ENCODE measurements at places on chromosomes 6 and 20.
A peak's percentile ranks its signal among the peaks of the same experiment; 100 is the strongest.

DNA sequence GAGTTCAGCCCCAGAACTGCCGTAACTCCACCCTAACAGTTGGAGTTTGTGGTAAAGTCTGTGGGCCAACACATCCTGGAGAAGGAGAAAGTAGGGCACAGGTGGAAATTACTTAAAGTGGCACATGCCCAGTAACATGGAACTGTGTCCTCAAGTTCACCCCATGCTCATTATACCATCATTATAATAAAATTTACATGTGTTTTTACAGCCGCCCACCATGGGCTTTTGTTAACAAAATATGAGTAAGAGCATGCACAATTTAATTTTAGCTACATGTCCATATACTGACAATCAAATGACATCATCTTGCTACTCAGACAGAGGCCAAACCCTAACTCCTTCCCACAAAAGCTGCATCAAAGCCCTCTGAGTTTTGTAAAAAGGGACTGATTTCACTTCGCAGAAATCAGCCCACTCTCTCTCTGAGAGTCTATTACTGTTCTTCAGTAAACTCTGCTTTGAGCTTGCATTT lies 17.3 kb upstream of the ELOVL4 start:
- no peak for DNase-seq

- DNase-seq = no peak
These were observed 81.4 kb upstream of the ARID1B start for GRCh38 chr6:156695742-156696141.

GRCh38 chr6:157688960-157689599 lies 134.0 kb upstream of the SNX9 start:
- DNase-seq = no peak

DNA sequence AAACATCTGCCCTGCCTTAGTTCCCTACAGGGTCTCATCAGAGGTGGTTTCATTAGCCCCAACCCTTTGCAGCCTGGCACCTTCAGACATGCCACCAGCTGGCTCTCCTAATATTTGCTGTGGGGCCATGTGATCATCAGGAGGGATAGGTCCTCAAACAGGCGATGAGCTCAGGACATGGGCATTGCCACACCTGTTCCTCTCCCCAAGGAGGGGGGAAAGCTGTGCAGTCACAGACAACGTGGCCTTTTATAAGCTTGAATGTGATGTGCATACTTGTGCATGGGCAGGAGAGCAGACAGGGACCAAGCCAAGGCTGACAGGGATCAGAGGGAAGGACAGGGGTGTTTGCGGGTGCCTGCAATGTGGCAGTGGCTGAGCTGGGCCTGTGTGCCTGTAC lies 78.8 kb upstream of the ZNFX1 start:
- DNase-seq = no peak

DNA sequence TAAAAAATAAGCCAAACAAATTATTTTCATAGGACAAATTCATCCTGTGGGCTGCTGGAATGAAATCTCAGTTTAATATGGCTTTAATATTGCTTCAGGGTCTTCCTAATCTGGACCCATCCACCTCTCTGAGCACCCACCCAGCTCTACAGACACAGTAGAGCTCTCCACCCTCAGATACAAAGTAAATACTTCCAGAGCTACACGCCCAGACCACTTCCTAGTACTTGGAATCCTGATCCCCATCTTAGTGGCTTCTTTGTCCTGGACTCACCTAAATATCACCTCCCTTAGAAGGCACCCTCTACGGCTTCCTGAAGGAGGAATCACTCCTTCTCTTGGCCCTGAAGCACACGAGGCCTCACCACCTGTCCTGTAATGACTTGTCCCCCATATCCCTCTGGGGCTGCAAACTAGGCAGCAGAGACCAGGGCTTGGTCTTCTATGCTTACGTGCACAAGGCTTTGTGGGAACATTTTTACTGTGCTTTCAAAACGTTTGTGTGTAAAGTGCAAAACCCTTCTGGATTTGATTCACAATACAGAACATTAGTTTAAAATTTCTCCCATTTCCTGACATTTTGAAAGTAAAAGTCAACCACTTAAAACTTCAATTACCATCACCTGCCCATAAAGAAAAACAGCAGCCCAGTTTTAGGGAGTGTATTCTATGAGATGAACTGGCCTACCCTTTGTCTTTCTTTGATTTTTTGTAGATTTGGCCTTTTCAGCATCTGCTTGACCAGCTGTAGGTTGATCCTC lies 2.4 kb downstream of the CTCFL start:
- DNase-seq = no peak

DNA sequence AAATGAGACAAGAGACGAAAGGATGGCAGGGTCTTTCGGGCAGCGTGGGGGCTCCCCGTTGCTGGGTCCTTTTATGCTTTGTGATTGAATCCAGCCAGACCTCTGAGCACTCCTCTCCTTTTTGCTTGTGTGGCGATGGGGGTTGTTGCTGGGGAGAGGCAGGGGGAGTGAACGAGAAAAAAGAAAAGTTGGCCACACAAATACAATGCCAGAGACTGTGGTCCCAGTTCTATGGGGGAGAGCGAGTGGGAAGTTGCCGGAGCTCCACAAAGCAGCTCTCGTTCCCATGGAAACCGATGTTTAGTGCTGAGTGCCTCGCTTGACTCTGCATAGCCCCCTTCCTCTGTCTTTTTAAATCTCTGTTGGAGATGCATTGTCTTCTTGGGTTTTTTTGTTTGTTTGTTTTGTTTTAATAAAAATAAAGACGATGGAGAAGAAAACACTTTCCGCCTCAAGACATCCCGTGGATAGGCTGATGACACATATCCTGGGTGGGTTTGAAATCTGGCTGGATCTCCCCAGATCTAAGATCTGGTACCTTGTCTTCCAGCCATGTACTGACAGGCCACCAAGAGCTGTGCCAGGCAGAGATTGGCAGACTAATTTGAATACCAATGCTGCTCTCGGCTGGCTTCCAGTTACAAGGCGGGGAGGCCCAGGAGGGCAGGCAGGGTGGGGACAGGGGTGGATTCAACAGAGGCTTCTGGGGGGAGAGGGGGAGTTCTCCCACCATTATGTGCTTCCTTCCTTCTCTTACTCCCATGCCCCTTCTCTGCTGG lies 529.3 kb downstream of the QKI start:
- peak; percentile 90 for DNase-seq

DNA sequence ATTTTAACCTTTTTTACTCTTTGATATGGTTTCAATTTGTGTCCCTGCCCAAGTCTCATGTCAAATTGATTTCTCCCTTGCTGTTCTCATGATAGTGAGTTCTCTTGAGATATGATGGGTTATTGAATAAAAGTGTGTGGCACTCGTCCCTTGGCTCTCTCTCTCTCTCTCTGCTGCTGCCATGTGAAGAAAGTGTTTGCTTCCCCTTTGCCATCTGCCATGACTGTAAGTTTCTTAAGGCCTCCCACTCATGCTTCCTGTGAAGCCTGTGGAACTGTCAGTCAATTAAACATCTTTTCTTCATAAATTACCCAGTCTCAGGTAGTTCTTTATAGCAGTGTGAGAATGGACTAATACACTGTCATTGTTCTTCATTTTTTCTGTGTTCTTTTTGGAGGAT lies 48.5 kb downstream of the LIN28B start:
- no peak for DNase-seq

GRCh38 chr20:46269372-46269771 lies 38.9 kb downstream of the CDH22 start:
- DNase-seq = no peak

DNA sequence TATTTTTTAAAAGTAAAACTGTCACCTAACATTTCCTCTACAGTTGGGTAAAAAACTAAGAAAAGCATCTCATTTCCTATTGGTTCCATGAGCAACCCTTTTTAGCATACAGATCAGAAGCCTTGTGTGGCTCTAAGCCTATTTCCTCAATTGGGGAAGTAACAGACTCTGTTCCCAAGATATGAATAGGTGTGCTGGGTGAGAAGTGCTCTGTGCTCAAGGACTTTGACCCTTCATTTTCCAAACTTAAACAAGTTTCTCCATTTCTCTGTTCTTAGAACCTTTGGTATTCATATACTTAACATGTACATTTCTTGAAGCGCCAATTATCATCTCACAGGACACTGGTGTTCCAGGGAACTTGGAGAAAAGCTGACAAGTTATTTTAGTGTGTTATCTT lies 24.1 kb downstream of the CARMIL1 start:
- DNase-seq = no peak

GRCh38 chr6:47413752-47414422 lies 63.7 kb upstream of the CD2AP start:
- DNase-seq = peak; percentile 80

GRCh38 chr6:52331793-52332457 lies 30.0 kb upstream of the PAQR8 start:
- DNase-seq = no peak

GRCh38 chr20:10467681-10468339 lies 32.7 kb downstream of the SLX4IP start:
- no peak for DNase-seq

- no peak for DNase-seq
These were observed 13.4 kb upstream of the CHRNA4 start for GRCh38 chr20:63374504-63374903.

DNA sequence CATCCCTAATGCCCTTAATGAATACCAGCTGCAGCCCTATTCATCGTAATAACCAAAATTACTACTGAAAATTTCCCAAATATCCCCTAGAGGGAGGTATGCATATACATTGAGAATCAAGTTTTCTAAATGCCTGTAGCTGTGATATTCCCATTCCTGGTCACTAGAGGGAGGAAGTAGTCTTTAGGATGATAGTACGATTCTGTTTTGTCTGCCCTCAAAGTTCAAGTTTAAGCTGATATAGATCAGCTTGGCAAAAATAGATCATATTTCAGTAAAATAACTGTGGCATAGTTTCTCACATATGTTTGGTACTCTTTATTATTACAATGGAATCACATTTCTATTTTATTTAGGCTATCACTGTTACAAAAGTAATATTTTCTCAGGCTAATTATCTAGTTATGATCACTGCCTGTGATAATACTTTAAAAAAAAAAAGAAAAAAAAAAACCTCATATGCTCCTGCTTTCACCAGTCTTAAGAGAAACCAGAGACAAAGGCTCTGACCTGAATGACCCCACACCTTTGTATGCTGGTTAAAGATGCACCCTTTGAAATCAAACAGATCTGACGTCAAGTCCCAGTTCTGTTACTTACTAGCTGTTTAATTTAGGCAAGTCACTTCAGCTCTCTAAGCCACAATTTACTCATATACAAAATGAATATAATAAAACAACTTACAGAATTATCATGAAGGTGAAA lies 11.0 kb downstream of the TSPYL1 start:
- peak; percentile 88 for DNase-seq

DNA sequence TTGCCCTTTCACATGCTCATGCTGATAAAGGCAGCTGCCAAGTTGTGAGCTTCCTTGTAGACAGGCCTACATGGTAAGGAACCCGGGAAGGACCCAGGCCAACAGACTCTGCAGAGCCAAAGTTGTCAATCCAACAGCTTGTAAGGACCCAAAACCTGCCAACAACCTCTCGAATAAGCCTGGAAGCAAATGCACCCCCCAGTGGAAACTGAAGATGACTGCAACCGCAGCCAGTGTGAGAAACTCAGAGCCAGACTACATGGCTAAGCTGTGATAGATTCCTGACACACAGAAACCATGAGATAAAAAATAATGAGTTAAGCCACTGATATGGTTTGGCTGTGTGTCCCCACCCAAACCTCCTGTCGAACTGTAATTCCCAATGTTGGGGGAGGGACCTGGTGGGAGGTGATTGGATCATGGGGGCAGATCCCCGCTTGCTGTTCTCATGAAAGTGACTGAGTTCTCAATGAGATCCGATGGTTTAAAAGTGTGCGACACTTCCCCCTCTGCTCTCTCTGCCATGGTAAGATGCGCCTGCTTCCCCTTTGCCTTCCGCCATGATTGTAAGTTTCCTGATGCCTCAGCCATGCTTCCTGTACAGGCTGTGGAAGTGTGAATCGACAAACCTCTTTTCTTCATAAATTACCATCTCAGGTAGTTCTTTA lies 18.8 kb upstream of the CLPSL2 start:
- peak; percentile 33 for DNase-seq

GRCh38 chr6:6683969-6684833 lies 95.7 kb downstream of the LY86 start:
- no peak for DNase-seq

GRCh38 chr6:82836022-82836575 lies 229.5 kb downstream of the UBE3D start:
- no peak for DNase-seq

- no peak for DNase-seq
These were observed 6.8 kb upstream of the USP49 start for GRCh38 chr6:41901882-41902519.

DNA sequence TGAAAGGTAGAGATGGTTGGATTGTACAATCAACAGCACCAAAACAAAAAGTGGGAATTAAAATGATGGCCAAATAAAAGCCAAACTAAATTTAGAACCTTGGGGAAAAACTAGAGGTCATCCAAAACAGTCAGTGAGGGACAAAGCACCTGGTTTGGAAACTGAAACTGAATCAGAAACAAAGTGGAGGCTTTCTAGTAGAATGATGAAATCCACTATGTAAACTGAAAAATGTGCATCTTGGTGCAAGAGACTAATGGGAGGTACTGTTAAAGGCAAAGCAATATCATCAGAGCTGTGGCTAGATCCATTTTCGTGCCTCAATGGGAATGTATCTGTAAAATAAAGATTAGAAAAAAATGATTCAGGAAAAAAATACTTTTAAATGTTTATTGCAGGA lies 380.0 kb upstream of the GJE1 start:
- no peak for DNase-seq

Data from eye (tissue), 1 donor.